Hematopoietic multipotent progenitor cell treated with erythropoietin and hydrocortisone succinate and interleukin-3 and kit ligand, for 17 days (in vitro differentiated cells): ENCODE measurements at places on chromosomes 6 and 20.

GRCh38 chr6:12385316-12385715 is 95.2 kb downstream of the EDN1 start:
- DNase-seq, result no peak

DNA sequence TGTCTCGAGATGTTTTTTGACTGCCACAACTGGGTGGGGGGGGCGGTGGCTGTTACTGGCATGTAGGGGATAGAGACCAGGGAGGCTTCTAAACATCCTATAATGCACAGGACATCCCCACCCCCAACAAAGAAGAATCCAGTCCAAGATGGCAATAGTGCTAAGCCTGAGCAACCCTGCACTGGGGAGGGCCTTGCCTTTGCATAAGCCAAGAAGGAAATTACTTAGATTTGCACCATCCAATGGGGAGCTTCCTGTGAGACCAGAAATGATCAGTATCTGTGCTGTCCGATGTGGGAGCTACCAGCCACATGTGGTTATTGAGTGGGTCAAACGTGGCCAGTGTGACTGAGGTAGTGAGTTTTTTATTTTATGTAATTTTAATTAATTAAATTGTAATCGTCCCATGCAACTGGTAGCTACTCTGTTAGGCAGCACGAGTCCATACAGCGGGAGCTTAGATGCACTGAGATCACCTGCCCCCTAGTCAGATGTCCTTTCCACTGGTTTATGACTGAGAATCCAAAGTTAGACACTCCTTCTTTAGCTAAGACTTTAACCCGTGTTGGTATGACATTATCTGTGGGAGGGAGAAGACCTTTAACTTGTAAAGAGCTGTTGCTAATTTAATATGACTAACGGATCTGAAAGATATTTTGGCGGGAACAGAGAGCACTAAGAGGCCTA is 97.4 kb upstream of the NEDD9 start:
- DNase-seq, result no peak

- DNase-seq, result no peak
These were observed 38.7 kb downstream of the TRAF3IP2 start for GRCh38 chr6:111566873-111567517.

- DNase-seq, result no peak
These were observed 37.8 kb downstream of the ZC2HC1B start for GRCh38 chr6:143901885-143902750.

- DNase-seq, result no peak
These were observed 112.6 kb downstream of the SLC16A10 start for GRCh38 chr6:111199935-111200334.

DNA sequence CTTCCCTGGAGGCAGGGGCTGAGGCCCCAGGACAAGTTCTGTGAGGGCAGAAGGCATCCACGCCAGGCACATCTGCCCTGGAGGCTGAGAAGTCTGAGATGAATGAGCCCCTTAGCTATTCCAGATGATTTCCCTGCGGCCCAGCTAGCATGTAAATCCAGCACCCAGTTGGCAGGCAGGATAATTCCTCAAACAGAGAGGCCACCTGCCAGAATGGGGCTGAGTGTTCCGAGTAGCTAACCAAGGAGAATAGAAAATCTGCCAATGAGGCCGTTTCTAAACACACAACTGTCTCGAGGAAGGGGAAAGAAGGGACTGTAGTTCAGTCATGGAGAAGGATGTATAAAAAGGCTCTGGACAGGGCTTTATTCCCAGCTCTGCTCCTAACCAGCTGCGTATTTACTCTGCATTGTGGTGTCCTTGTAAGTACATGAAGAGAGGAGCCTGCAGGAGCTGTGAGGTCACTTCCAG is 211.4 kb upstream of the CDYL start:
- no peak for DNase-seq

DNA sequence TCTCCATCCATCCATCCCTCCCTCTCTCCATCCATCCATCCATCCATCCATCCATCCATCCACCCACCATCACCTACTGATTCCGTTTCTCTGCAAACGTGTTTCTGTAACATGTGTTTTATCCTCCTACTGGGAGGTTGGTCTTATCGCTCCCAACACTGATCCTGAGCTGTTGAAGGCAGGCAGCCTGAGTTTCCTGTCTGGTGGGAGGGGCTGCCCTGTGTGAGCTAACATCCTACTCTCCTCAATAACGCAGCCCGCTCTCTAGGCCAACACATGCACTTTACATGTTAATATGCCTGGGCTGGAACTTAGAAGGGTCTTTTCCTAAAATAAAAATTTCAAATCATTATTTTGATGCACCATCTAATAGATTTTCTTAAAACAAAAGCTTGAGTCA is 126.5 kb downstream of the WDR27 start:
- no peak for DNase-seq

- DNase-seq, result no peak
These were observed 339.5 kb upstream of the HSF2 start for GRCh38 chr6:122059918-122060317.

- no peak for DNase-seq
These were observed 276.2 kb downstream of the PHACTR1 start for GRCh38 chr6:12992770-12993169.

- DNase-seq, result no peak
These were observed 48.5 kb downstream of the FNDC1 start for GRCh38 chr6:159217595-159218275.

DNA sequence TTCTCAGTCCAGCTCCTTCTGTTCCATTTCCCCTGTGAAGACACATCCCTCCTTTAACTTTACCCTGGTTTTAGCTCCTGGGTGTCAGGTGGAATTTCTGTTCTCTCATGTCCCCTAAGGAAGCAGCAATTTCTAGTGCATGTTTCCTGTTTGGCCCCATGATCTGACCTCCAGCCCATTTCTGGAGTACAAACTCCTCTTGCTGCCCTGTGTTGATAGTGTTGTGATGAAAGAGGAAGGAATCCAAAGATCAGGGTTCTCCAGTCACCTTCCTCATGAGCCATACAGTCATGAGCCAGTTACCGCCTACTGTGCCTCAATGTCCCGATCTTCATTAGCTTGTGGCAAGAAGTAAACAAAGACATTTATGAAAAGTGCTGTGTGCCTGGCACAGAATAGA is 97.4 kb downstream of the PHACTR1 start:
- DNase-seq, result no peak

GRCh38 chr6:149934249-149935156 is 7.3 kb upstream of the ULBP2 start:
- DNase-seq, result peak; percentile 79

- DNase-seq, result no peak
These were observed 18.7 kb upstream of the HECA start for GRCh38 chr6:139115989-139116758.

- no peak for DNase-seq
These were observed 136.7 kb downstream of the AIG1 start for GRCh38 chr6:143197377-143197776.

- no peak for DNase-seq
These were observed 20.5 kb downstream of the PTK7 start for GRCh38 chr6:43096451-43097097.

DNA sequence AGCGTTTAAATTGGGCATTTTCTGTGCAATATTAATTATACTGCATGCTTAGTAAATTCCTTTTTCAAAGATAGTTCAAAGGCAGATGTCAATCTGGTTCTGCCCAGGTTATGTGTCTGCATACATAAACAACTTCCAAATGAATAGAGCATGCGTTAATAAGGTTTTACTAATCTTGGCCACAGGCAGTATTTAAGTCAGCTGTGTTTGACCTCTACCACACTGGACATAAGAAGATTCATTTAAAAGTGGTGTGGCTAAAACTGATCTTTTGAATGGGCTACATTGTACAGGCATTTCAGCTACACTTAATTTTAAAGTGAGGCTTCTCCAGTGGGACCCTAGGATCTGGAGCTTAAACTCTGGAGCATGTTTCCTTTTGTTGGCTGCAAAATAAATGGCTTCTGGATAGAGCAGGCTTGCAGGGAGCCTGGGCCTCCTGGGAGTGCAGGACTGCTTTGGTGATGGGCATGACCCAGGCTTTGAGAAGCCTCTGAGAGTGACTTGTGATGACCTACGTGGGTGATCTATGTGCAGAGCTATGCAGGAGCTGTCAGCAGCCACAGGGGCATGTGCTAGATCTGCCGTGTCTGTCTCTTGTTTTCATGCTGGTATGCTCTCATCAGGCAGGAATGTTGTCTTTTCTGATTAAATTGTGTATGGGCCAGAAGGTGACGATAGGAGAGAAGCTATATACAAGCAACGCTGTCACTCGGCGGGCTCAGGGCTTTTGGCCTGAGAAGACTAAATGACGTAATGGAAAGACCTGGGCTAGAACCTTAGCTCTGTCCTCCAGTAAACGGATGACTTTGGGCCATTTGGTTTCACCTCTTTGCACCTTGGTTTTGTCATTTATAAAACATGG is 331.2 kb downstream of the QKI start:
- DNase-seq, result no peak

DNA sequence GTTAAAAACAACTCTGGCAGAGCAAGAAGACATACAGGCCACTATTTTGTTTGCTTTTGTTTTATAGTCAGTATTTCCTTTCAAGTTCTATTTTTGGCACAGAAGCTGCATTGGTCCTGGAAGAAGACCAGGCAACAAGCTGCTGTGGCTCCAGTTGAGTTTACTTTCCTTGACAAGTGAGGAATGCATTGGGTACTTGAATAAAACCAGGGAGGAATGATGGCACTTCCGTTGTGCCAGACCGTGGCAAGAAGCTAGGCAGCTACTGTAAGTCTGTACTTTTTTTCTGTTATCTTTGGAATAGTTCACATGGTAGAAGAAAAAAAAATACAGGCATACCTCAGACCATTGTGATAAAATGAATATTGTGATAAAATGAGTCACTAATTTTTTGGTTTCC is 66.3 kb downstream of the NCOA3 start:
- no peak for DNase-seq

- no peak for DNase-seq
These were observed 41.2 kb upstream of the TMEM200A start for GRCh38 chr6:130324657-130325056.

GRCh38 chr20:49366687-49367086 is 88.8 kb upstream of the ZNFX1 start:
- no peak for DNase-seq

DNA sequence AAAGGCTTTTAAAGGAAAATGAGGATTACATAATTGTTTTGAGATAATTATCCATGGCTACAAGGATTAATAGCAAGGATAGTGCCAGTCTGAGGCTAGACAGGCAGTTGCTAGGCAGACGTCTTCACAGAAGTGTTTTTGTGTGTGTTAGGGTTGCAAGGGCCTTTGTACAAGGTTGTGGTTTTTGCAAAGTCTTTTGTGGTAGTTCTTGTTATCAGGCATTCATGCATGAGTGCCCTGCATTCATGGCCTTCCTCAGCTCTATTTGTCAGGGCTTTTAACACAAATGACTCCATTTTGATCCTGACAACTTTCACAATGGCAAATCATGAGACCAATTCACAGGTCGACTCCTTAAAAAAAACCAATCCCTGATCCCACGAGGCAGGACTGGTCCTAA is 68.1 kb upstream of the TXNDC5 start:
- DNase-seq, result no peak

GRCh38 chr6:107673076-107673494 is 151.0 kb downstream of the SCML4 start:
- no peak for DNase-seq

- DNase-seq, result no peak
These were observed 33.0 kb downstream of the CARMIL1 start for GRCh38 chr6:25312034-25312620.

DNA sequence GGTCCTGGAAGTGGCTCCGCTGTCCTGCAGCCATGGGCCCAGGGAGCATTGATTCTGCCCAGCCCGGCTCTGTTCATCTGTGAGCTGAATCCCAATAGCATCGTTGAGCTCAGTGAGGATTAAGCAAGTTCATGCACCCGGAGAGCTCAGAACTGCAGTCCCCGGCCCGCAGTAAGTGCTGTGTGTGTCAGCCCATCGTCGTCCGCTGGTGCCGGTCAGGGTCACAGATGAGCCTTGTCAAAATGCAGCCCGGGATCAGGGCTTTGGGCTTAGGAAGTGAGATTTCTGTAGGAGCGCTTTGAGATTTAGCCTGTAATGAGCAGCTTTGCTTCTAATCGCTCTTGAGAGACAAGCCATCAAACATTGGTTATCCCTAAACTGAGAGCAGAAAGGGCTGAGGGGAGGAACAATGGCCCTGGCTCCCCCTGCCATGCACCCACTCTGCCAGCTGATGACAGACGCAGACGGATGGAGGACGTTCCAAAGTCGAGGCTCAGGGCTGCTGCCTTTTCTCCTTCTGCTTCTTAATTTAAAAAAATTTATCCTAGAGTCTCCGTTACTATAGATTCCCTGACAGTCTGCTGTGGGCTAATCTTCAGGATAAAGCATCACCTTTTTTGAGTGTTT is 25.6 kb upstream of the SULF2 start:
- no peak for DNase-seq

GRCh38 chr6:16476861-16477260 is 238.5 kb downstream of the GMPR start:
- DNase-seq, result no peak

- DNase-seq, result no peak
These were observed 18.9 kb upstream of the CALHM5 start for GRCh38 chr6:116492331-116493067.

DNA sequence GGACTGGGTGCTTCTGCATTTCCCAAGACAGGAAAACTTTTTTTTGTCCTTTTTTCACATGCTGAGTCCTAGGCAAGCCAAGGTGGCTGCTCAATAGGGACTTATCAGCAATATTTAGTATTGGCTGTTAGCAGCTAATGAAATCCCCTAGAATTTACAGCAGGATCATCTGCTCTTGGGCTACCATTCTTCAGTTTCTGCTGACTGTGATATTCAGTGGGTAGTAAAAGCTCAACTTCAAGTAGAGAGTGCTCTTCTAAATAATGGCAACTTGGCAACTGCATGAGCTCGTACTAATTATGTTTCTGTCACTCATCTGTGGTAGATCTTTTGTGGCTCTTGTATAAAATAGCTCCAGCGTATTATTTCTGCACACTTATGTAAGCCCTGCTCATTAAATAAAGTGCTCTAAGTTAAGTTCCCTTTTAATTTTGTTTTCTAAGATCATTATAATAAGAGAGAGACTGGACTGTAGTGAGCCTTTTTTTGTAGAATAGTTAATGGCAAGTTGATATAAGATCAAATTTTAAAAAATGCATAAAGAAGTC is 110.3 kb downstream of the SLC35F1 start:
- DNase-seq, result no peak

DNA sequence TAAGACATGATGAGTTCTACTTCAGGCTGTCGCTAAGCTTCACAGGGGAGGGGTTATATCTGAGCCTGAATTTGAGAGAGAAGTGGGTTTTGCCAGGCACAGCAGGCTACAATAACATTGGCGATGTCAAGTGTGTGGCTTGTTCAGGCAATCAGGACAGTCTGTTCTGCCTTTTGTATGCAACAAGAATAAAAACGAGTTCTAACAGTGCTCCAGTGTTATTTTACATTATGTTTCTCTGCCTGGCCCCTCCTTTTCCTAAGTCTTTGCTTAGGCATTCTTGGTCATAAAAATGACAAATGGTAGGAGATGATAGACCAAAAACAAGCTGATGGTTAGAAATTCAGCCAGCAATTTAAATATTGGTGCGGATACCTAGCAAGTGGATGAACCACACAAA is 26.8 kb downstream of the PAQR8 start:
- DNase-seq, result no peak

GRCh38 chr6:161010418-161010817 is 18.8 kb downstream of the MAP3K4 start:
- DNase-seq, result no peak
